Cerebellar cortex (tissue), 1 donor: ENCODE measurements at places on chromosomes 2 and 18.

- no peak for DNase-seq
Measured at GRCh38 chr2:5730386-5730785, 38.2 kb downstream of the SOX11 start.

DNA sequence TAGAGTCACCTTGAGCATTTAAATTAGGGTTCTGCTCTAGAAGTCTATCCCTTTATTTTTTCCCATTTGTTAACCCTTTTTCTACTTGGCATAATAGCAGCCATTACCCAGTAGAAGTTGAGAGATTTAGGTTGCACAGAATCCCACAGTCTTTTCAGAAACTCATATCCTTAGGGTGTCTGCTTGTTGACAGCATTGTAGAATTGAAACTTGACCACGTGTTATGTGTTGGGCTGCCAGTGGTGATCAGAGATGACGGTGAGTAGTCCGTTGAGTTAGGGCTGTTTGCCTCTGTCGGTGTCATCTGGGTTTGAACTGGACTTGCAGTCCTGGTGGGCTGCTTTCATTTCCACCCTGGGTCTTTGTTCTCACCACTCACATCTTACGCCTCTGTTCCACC is 114.4 kb downstream of the NEDD4L start:
- no peak for DNase-seq

DNA sequence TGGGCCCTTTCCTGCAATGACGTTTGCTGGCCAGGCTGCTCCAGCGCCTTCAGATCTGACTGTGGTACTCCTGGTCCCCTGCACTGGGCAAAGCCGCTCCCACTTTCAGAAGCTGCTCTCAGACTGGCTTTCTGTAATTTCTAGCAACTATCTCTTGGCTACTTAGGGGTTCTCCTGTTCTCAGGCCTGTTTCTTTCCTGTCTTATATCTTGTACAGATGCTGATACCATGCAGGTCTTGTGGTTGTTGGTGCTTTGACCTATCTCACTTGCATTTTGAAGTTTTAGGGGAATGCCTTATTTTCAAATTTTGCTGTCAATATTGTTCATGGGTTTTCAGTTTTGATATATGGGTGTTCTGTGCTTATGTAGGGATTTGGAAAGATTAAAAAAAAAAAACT is 145.8 kb downstream of the CLIP4 start:
- DNase-seq, result no peak

- DNase-seq, result no peak
Measured at GRCh38 chr18:2920546-2921343, 73.9 kb downstream of the EMILIN2 start.

- DNase-seq, result no peak
Measured at GRCh38 chr2:28325173-28325566, 67.5 kb upstream of the FOSL2 start.

DNA sequence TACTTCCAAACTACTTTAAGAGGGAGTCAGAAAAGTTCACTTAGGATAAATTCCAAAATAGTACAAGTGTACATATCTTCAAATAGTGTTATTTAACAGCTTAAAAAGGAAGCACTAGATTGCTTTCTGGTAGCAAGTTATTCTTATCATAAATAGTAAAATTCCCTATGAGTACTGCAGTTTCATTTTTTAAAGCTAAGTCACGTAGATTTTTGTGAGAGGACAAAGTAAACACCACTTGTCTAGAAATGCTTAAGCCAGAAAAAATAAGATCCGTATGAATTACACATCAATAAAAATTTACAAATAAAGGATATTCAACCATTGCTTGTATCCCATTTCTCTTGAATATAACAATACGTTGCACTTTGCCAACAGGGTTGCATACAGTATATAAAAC is 19.2 kb downstream of the HNRNPLL start:
- DNase-seq, result no peak

- no peak for DNase-seq
Measured at GRCh38 chr2:60376252-60376651, 177.2 kb downstream of the BCL11A start.

- no peak for DNase-seq
Measured at GRCh38 chr2:222364285-222364895, 60.0 kb upstream of the SGPP2 start.

- no peak for DNase-seq
Measured at GRCh38 chr18:59592624-59593023, 104.6 kb downstream of the CCBE1 start.

GRCh38 chr2:65293376-65293775 is 65.7 kb downstream of the ACTR2 start:
- no peak for DNase-seq

DNA sequence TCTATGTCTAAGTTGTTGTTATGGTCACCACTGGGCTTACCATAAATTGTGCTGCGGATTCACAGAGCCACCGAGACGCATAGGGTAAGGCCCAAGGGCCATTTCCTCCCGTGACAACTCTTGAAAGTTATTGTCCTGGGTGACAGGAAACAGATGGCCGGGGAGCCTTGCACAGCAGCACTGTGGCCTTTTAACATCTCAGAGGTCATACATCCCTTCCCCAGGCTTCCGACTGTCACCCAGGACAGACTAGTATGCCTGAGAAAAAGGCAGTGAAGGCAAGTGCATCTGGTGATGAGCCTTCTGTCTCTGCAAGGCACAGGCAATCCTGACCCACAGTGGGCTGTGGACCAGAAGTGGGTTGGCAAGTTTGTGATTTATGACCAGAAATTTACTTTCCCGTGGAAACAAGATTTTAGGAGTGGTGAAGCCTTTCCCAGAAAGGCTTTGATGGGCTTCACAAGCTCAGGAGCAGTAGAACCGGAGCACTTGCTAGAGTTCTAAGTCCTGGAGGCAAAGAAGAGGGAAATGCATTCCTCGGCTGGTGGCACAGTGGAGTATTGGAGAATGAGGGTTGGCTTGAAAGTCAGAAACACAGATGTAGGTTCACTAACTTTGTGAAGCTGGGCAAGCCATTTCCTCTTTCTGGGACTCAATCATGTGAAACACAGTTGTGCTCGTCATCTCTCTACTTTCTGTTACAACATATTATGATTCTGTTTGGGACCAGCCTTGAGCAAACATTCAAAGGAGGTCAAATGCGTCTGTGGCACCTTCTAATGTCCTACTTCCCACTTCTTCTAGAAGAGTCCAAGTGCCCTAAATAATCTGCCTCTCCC is 2.0 kb upstream of the CAPN14 start:
- DNase-seq, result no peak

GRCh38 chr2:32264422-32265105 is at the start of gene NLRC4:
TSS of gene NLRC4 (minus strand) at chr2:32264886. CDS start at chr2:32256775, 8,111 bp downstream.
- DNase-seq, result no peak

GRCh38 chr2:112640800-112641675 is 4.7 kb upstream of the SLC20A1 start:
- DNase-seq, result no peak

DNA sequence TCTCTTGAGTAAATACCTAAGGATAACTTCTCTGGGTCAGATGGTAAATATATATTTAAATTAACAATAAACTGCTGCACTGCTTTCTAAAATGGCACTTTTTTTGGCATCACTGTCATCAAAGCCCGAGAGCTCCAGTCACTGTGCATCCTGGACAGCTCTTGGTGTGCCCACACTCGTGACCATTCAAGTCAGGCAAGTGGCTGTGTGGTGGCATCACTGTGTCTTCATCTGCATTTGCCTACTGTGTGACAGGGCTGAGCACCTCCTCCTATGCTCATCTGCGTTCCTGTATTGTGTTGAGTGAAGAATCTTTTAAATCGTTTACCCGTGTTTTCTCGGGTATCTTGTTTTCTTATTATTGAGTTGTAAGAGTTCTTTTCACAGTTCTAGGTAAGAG is 568.1 kb upstream of the SALL3 start:
- no peak for DNase-seq

DNA sequence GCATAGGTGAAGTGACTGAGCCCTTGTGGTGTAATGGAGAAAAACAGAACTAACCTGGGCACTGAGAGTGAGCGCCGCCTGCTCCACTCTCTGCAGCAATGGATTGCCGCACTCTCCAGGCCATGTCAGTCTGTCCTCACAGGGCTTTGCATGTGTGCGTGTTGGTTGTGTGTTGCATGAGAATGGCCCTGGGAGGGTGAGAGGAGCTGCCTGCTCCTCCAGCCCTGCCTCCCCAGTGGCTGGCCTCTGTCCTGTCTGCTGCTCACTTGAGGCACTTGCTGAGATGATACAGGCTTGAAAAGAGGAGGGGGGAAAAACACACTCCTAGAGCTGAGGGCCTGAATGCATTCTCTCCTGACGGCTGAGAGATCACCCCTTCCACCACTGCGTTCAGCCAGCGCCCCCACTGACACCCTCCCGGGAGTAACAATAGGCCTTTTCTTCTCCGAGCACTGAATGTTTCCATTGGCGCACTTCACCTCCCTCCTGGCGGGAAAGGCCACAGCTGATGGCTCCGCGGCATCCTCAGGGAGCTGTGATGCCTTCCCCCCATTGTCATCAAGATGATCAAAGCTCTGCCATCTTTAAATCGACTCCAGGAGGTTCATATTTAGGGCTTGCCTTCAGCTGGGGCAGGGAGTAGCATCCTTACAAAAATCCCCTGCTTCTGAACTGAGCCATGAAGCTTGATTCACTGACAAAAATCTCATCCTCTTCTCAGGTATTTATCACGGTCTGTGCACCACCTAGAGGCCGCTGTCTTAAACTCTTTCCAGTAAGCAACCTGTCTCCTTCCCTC is 49.9 kb upstream of the DAPL1 start:
- peak; percentile 91 for DNase-seq

- no peak for DNase-seq
Measured at GRCh38 chr18:79708412-79708811, 28.8 kb downstream of the CTDP1 start.

DNA sequence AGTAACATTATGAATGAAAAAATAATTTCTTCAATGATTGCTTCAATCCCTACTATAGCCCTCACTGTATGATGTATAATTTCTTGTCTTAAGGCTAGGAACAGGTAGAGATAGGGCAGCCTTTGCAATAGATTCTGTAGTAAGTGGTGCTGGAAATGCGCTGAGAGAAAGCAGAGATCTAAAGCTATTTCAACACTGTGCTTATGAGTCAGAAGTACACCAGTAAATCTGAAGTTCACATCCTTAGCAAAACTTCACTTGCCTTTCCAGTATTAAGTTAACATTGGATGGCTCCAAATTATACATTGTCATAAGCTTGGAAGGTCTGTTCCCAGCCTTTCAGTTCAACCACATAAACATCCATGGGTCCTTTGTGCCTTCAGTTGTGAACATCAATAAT is 178.2 kb upstream of the EPHA4 start:
- DNase-seq, result no peak

- no peak for DNase-seq
Measured at GRCh38 chr2:66897181-66897580, 462.3 kb downstream of the MEIS1 start.

- no peak for DNase-seq
Measured at GRCh38 chr2:49416252-49416651, 261.9 kb upstream of the FSHR start.

DNA sequence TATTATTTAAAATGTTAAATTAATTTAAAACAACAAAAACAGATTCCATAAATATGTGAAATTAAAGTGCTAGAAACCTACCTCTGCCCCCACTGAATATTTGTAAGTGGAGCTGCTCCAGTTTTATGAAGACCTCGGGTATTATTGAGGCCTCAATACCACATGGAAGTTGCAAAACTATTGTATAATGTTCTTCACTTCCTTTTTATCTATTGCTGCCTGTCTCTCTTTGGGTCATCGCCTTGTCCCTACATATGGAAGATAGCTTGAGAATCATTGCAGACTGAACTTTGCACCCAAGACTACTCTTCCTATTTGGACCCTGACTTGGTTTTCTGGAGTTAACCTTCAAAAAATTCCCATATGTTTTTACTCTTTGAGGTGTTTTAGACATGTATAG is 212.1 kb upstream of the NETO1 start:
- no peak for DNase-seq

DNA sequence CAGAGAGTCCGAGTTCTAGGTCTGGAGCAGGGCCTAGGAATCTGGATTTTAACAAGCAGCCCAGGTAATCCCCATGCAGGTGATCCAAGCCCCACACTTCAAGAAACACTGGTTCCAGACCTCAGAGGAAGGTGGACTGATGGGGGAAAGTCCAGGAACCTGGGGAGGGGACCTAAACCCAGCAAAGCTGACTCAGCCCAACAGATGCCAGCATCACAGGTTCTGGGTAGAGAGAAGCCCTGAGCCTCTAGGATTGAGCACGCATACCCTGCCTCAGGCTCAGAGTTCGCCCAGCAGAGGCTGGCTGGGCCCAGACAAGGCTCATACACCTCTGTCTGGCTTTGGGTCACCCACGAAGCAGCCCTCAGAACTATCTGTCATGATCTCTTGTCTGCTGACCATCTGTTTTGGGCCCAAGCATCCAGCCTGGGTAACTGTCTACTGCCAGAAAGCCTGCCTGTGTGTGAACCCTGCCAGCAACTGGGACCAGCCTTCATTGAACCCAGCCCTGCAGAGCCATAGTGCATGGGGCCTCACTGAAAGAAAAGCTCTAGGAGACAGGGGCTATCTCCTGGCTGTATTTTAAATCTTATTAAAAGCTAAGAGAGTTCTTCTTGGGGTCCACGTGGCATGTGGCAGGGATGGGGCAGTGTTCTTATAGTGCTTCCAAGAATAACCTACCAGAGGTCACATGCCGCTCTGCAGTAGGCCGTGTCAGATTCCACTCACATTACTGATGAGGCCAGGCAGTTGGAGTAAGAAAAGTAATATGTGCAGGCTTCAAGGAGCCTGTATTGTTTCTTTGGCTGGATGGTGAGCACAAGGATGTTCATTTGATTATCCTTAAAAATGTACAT is 7.4 kb downstream of the TMEM127 start:
- DNase-seq, result peak; percentile 46

- no peak for DNase-seq
Measured at GRCh38 chr2:109613081-109613921, 465 bp downstream of the SEPTIN10 start.

DNA sequence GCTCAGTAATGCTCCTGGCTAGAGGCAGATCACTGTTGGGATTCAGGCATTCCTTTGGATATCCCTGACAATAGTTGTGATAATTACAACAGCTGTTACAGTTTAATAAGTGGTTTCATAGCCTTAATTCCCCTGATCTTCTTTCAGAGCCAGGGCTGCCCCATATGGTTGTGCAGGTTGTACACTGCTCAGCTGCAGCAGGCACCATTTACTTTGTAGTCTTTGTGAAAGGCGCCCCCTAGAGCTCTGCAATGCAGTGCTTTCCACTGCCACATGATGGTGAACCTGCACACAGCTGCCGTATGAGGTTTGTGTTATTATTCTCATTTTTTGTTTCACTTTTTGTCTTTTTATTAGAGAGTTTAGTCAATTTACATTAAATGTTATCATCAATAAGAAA is 239.1 kb downstream of the KCNS3 start:
- peak; percentile 22 for DNase-seq

- DNase-seq, result no peak
Measured at GRCh38 chr2:237096911-237097310, 11.2 kb downstream of the COPS8 start.

DNA sequence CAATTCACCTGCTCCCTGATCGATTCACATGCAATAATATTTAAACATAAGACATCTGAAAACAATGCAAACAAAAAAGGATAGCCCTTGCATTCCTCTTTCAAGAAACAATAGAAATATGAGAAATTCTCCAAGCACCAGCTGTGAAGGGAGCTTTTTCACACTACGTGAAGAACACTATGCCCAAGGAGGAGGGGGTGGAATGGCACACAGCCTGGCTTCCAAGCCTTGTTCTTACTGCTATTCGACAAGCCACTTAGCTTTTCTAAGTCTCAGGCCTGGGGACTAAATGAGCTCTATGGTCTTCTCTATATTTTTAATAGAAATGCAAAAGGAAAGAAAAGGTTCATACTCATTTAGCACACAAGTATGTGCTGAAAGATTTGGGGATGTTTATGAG is 92.2 kb upstream of the CHRNA1 start:
- DNase-seq, result no peak

- DNase-seq, result peak; percentile 11
Measured at GRCh38 chr2:194332799-194333490, 1324.1 kb upstream of the SLC39A10 start.
